ENCODE measurements at places on chromosomes 6 and 20.

GRCh38 chr20:44734938-44735337 is 10.7 kb upstream of the KCNK15 start:
- DNase-seq: no peak

GRCh38 chr6:146546443-146547043 is 2.9 kb downstream of the RAB32 start:
- DNase-seq: no peak

DNA sequence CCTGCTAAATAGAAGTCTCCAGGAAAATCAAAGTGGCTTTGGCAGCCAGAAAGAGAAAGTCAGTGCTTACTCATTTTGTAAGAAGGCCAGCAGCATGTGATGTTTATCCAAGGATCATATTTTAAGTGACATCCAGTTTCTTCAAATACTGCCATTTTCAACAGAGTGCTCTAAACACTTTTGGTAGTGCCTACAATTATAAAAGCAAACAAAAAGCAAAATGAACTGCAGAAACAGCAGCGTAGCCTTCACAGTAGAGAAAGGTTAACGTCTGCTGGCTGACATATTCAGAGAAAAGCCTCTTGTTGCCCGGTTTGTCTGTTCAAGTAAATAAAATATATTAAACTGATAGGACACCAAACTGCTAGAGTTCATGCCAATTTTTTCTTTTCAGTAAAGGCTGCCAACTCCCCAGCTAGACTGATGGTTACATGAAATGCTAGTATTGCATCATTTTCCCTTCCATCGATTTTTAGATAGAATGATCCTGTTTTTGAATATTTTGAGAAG is 705.7 kb upstream of the SLC35B3 start:
- no peak for DNase-seq

DNA sequence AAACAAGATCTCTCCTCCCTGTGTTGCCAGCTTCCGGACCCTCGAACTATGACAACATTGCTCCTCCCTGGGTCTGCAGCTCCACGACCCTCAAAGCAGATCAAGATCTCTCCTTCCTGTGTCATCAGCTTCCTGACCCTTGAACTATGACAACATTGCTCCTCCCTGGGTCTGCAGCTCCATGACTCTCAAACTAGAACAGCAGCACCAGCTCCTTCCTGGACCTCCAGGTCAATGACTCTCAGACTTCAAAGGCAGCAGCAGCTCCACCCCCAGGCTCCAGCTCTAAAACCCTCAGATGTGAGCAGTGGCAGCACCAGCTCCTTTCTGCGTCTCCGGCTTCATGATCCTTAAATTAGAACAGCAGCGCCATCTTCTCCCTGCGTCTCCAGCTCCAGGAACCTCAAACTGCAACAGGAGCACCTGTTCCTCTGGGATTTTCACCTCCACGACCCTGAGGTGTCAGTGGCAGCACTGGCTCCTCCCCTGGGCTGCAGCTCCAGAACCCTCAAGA is 341.0 kb upstream of the SULF2 start:
- DNase-seq: no peak

DNA sequence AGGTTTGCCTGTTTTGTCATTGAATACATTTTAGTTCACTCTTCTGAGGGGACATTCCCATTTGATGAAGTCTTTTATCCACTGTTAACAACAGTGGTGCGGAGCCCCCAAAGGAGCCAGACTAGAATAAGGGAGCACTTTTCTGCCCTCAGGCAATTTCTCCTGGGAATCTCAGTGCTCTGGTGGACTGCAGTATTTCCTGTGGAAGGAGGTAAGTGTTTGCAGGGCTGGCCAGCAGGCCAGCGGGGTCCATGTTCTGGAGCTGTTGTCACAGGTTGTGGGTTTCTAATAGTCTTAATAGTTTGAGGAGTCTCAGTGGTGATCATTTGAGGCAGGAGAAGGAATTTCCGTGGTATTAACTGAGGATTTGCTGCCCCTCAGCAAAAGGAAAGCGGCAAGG is 83.5 kb downstream of the ASXL1 start:
- no peak for DNase-seq

DNA sequence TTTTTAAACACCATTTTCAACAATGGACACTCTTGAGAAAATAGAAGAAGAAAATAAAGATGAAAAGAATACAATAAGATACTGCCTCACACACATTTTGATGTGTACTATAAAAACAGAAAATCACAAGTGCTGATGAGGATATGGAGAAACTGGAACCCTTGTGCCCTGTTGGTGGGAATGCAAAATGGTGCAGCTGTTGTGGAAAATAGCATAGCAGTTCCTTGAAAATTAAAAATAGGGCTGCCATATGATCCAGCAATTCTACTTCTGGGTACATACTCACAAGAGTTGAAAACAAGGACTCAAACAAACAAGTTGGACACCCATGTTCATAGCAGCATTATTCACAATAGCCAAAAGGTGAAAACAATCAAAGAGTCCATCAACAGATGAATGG is 173.0 kb downstream of the KIF16B start:
- no peak for DNase-seq

- DNase-seq: no peak
These were observed 164.8 kb downstream of the MRPL14 start for GRCh38 chr6:43962458-43962857.

- DNase-seq: no peak
These were observed 12.9 kb upstream of the MCM3 start for GRCh38 chr6:52297433-52297832.

DNA sequence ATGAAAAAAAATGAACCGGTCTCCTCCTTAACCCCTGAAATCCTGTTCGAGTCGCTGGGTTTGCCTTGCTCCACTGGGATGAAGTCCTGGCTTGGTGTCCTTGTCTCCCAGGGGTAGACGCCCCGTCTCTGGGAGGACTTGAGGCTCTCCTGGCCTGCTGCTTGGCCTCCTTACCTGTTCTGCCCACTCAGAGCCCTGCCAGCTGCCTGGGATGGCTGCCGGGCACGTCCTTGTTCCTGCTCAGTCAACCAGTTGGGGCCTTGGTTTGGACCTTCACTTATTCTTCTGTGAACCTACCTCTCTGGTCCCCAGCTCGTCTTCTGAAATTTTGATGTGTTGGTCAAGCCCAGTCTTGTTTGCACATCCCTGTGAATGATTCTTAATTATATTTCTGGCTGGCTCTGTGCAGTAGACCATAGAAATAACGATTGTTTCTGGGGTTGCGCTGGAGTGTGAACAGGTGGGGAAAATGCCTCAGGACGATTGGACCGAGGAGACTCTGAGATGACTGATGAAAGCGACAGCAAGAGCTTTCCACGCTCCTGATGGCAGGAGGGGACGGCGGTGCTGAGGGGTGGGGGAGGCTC is 126.5 kb upstream of the ESR1 start:
- no peak for DNase-seq

DNA sequence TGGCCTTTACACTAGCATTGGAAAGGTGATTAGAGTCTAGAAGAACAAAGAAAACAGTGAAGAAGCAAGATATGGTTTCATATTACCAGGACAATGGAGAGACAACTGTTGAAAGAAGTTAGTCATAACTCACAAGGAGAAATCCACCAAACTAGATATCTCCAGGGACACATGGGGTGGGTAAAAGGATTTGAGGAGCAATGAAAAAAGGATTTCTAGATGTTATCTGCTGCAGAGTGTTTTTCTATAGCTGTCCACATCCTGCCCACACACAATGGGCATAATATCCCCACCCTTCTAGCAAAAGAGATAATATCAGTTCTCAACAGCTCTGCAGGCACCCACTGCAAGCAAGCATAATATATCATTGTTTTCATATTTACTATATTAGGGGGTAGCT is 303.1 kb downstream of the HAO1 start:
- no peak for DNase-seq

- DNase-seq: no peak
These were observed 6.4 kb downstream of the RAB44 start for GRCh38 chr6:36703982-36704381.

GRCh38 chr6:117272032-117272866 is 6.9 kb downstream of the VGLL2 start:
- no peak for DNase-seq

GRCh38 chr6:47536816-47537401 is 59.3 kb downstream of the CD2AP start:
- DNase-seq: no peak

DNA sequence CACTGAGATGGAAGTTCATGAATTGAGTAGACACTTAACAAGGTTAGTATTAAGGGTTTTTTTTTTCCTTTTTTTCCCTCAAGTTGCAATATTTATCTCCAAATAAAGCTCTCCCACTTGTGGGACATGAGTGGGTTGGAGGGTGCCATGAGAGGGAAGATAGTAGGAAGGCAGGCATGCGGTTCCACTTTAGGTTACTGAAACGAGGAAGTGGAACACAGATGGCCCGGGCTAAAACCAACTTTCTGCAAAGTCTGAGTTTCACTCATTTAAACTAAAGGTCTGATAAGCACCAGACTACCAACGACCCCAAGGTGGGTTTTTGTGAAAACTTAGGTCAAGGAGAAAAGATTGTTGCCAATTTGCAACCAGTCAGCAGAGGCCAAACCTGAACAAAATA is 42.2 kb downstream of the TBC1D7 start:
- no peak for DNase-seq

GRCh38 chr6:117629119-117629660 is 26.9 kb upstream of the GOPC start:
- no peak for DNase-seq

DNA sequence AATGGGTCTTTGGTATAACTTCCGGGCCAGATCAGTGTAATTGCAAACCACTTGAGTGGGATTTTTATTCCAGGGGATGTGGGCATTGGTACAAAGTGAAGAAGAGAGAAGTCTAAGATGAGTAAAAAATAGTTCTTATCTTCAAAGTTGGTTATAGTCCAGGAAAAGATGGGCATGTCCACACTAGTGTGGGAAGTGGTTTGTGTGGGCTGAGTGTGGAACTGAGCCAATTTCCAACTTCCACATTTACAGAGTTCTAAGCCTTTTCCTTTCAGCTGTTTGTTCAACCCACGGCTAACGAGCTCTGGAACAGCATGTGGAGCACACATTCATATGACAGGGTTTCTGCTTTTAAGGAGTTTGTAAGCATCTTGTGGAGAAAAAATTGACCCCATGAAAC is 72.3 kb upstream of the IFNGR1 start:
- DNase-seq: no peak

- no peak for DNase-seq
These were observed 17.1 kb upstream of the ASF1A start for GRCh38 chr6:118876814-118877213.

- no peak for DNase-seq
These were observed 12.1 kb upstream of the ATXN1 start for GRCh38 chr6:16773362-16773761.

DNA sequence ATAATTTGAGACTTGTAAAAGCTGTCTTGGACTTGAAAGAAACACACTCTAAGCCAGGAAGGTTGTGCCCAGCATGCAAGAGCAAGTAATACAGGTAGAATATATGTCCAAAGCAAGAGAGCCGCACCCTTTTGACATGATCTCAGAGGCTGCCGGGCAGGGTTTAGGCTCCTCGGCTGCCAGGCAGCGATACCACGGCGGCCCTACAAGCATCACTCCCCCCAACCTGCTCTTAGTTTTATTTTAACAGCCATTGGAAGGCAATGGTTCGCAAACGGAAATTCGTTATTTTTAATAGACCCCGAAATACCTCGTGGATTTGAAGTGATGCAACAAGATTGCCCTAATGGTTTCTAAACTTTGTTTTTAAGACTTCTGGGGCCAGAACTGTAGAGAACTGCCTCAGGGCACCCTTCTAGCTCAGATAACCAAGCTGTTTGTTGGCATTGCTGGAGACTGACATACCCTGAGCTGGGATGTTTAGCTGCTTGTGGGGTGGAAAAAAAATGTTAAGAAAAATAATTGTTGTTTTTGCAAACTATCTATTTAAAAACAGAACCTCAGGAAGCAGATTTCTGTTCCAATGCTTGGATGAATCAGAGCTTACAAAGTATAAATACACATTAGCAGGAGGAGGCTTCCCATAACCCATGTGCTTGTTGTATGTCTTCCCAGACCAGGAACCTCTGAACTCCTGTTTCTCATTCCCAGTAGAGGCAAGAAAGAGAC is 39.0 kb downstream of the JAG1 start:
- no peak for DNase-seq

DNA sequence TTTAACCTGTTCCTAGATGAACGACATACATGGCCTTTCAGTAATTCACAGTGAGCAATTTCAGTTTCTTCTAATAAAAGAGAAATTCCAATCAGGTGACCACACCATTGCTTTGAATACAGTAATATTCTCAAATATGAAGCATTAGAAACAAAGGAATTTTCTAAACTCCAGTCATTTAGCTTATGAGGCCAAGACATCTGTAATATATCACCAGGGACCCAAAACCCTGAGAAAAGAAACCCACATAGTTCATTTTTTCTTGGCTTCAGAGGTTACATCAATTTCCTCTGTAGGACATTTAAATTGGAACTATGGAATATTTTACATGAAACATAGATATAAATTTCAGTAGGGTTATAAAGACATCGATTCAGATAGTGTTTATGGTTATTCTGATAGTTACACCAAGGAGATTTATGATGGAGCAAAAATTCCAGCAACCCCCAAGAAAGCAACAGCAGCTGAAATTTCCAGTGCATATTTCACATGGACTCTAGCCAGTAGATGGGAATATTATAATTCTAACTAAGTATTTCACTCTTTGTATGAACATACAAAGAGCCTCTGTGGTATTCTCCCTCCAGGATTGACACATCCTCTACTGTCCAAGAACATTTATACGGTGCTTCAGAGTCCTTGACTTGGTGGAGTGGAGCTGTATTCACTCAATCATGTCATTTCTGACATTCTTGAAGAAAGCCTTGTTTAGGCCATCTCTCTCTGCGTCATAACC is 82.9 kb downstream of the ADGRG6 start:
- DNase-seq: no peak
